ENCODE measurements at places on chromosomes 6 and 20.

DNA sequence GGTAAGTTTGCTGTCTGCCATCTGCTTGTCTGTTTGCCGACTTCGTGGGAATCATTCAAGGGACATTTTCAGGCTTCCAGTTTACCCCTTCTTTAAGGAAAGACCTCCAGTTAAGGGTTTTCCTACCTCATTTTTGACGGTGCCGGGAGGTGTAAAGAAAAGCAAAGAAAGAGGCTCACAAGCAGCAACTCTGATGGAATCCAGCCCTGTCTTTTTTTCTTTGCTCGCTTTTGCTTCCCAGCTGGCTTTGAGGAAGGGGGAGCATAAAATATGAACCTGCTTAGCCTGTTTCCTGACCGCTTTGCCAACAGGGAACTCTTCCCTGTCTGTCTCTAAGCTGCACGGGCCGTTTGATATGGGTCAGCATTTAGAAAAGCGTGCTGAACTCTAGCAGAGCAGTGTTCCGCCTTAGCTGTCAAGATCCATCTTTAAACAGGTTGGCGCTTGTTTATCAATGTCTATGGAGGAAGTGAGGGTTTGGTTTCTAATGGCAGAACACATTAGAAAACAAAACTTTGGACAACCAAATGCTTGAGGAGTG lies 13.8 kb downstream of the SYTL3 start:
- peak; percentile 75 for DNase-seq

DNA sequence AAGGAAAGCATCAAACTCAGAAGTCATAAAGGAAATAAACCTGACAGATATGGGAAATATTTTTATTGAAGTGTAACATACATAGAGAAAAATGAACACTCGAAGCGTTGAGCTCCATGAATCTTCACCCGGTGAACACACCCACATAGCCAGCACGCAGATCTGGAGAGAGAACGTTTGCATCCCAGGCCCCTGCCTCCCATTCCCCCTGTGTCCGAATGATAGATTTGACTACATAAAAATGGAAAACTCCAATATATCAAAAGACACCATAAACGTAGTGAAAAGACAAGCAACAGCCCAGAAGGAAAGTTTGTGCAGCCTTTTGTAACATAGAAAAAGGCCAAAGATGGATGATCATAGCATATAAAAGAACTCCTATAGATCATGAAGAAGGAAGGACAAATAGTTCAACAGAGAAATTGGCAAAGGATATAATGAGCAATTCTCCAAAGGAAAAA lies 17.1 kb downstream of the SYNJ2 start:
- no peak for DNase-seq

GRCh38 chr20:46040902-46041535 lies 12.0 kb downstream of the SLC12A5 start:
- peak; percentile 10 for DNase-seq

DNA sequence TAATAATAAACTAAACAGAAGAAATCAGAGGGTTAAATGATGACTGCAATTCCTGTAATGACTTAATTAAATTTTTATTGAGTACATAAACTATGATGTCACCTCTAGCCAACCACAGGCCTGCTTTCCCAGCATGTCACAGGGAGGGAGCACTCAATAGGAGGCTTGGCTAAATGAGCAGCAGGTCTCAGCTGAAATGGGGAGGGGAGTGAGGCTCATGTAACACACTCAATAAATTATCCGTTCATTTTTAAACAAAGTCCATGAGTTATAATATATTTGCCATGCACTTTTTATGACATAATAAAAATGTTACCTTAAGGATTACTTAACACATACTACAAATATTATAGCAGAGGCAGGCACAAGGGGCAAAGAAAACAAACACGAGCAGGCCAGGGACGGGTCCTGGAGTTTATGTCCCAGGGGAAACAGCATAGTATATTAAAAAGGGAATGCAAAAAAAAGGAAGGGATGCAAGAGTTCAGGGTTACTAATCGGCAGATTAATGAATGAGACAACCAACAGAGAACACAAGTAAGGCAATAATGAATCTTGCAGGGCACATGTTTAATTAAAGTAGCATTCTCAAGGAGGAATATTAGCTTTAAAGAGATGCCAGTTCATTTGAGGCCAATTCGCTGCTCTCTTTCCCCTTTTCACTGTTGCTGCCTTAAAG lies 27.1 kb upstream of the FAM83C start:
- peak; percentile 56 for DNase-seq

GRCh38 chr6:122704066-122704465 lies 75.5 kb upstream of the FABP7 start:
- no peak for DNase-seq

DNA sequence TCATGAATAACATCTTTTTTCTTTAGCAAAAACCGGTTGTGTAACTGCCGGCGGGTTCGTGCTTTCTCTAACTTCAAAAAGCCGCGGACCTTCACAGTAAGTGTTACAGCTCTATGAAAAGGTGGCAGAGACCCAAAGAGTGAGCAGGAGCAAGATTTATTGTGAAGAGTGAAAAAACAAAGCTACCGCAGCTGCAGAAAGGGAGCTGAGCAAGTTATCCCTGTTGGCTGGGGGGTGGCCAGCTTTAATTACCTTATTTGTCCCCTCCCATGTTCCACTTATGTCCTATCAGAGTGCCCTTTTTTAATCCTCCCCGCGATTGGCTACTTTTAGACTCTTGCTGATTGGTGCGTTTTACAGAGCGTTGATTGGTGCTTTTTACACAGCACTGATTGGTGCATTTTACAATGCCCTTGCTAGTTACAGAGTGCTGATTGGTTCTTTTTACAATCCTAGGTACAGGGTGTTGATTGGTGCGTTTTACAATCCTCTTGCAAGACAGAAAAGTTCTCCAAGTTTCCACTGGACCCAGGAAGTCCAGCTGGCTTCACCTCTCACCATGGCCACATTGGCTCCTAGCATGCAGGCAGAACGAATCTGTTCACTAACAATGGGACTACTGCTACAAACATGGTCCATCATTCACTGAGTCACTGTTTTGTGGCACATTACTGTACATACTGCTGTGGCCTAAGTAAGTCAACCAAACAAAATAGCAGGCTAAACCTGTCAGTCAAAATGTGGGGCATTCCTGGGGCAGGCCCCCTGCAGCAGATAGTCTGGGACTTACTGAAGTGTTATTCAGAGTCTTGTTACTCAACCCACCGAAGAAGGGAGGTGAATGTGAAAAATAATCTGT lies 52.8 kb downstream of the MYLIP start:
- DNase-seq: no peak

GRCh38 chr20:23050847-23051627 lies 1.6 kb upstream of the THBD start:
- peak; percentile 85 for DNase-seq

DNA sequence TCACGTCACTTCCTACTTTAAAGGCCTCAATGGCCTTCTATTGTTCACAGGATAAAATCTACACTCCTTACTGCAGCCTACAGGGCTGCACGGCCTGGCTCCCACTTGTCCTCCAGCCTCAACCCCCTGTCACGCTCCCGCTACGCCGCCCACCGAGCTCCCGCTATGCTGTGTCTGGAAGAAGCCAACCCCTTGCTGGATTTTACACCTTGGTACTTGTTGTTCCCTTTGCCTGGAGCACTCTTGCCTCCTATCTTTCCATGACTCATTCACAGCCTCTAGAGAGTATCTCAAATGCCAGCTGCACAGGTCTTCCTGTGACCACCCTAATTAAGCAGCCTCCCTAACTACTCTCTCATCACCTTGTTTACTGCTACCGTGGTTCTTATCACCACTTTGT lies 259.9 kb downstream of the PRKN start:
- no peak for DNase-seq

- DNase-seq: no peak
Measured at GRCh38 chr6:53616450-53617357, 48.9 kb downstream of the KLHL31 start.

DNA sequence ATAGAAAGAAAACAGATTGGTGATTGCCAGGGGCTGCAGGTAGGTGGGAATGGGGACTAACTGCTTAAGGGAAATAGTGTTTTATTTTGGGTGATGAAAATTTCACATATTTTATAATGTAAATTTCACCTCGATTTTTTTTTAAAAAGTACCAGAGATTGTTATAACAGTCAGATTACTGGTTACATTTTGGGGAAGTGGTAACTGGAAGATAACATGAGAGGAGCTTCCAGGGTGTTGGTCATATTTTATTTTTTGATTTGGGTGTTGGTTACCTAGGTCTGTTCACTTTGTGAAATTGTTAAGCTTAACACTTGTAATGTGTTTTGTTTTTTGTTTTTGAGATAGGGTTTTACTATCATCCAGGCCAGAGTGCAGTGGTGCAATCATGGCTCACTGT lies 17.2 kb upstream of the CRIP3 start:
- no peak for DNase-seq

- DNase-seq: no peak
Measured at GRCh38 chr6:138609801-138610430, 110.6 kb upstream of the NHSL1 start.

- peak; percentile 33 for DNase-seq
Measured at GRCh38 chr6:166490671-166491500, 95.6 kb downstream of the RAMACL start.

DNA sequence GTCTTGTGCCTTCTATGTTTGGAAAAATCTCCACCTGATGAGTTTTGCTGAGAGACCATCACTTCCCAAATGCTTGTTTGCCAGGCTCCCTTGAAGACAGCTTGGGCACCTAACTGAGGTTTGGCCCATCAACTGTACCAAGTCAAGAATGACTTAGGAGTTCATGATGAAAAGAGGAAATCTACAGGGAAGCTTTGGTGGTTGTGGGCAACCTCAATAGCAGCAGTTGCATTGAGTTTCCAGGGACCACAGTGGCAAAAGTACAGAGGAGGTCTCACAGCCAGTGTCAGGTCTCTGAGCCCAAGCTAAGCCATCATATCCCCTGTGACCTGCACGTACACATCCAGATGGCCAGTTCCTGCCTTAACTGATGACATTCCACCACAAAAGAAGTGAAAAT lies 49.7 kb upstream of the PHACTR1 start:
- no peak for DNase-seq

DNA sequence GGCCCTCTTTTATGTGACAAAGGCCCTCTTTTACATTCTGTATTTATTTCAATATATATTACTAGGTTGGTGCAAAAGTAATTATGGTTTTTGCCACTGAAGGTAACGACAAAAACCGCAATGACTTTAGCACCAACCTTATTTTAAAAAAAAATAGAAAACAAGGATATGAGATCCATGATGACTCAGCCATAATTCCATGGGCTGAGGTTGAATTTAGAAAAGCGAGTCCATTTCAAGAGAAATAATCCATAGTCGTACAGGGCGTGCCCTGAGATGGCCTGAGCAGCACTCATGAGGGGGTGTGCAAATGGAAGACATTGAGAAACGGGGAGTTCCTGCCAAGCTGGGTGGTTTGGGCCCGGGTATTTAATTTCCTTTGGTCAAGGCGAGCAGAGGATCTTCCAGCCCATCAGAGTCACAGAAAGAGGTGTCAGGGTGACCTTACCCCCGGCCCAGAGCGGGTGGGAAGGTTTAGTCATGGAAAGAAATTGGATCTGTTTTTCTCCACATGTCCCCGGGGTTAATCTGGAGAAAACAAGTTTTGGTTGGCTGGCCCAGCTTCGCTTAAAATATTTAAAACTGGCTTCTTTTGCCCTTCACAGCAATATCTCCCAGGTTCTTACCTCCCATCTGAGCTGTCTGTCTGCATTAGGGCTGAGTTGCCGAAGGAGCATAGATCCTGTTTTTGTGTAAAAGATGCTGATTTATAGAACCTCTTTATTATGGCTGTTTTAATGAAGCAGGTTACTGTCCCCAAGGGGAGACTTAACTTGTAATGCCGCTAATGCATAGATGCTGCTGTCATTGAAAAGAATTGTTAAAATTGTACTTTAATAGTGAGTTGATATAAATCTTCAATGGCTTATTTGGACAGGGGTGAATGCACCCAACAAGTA lies 255.6 kb downstream of the PREX1 start:
- no peak for DNase-seq

GRCh38 chr6:3549314-3549940 lies 92.6 kb upstream of the SLC22A23 start:
- peak; percentile 93 for DNase-seq

DNA sequence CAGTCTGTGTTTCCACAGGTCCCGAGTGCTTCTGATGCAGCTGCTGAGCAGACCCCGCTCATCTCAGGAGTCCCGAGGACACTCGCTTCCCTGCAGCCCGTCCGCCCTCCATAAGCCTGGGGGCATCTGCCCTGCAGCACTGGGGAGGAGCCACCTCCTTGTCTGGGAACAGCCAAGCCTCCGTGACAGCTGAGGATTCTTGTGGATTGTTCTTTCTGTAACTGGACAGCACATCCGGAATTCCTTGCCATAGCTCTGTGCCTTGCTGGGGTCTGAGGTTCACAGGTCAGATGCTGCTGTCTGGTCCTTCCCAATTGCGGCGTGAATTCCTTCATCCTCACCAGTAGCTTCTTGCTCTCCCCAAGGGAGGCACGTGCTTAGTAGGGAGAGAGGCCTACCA lies 38.4 kb upstream of the FNDC1 start:
- DNase-seq: no peak

GRCh38 chr6:105785066-105785811 lies 300.9 kb upstream of the PRDM1 start:
- DNase-seq: no peak

- no peak for DNase-seq
Measured at GRCh38 chr6:43790031-43790430, 20.0 kb downstream of the VEGFA start.

GRCh38 chr6:23340271-23340670 lies 770.9 kb downstream of the HDGFL1 start:
- DNase-seq: no peak

DNA sequence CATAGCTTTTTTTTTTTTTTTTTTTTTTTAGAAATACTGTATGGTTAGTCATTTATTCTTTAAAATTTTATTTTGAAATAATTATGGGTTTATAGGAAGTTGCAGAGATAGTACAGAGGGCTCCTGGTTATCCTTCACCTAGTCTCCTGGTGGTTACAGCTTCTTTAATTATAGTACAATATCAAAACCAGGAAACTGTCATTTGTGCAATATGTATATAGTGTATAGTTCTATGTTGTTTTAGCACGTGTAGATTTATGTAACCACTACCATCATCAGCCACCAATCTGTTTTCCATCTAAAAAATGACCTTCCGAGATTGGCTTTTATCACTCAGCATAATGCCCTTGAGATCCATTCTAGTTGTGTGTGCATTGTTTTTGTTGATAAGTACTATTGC lies 54.7 kb downstream of the SLC22A2 start:
- DNase-seq: no peak

GRCh38 chr20:51400051-51400926 lies 142.2 kb downstream of the NFATC2 start:
- DNase-seq: peak; percentile 44

GRCh38 chr20:22729180-22729579 lies 144.8 kb upstream of the FOXA2 start:
- no peak for DNase-seq

DNA sequence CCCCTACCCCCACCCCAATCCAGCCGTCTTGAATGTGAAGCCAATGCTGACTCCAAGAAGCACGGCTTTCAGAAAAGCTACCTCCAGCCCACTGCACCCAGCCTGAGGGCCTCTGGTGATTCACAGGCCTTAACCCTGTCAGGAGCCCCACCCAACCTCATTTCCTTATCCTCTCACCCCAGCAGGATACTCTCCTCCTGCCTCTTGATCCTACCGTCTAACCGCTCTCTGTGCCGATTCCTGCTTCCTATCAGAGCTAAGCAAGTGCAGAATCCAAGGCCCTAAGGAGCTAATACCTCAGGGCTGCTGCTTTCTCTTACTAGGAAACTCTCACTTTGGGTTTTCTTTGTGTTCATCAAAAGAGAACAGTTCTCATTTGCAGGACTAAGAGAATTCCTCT lies 47.2 kb downstream of the TRERF1 start:
- peak; percentile 90 for DNase-seq

GRCh38 chr6:79408256-79408974 lies 128.8 kb downstream of the LCA5 start:
- no peak for DNase-seq

- DNase-seq: no peak
Measured at GRCh38 chr20:43415661-43416430, 41.9 kb upstream of the SRSF6 start.
